ENCODE measurements at places on chromosomes 12 and 14. TPM values are rescaled to one million over a fixed set of nuclear protein-coding genes. Genes with fewer than 3 reads are reported as not detected.

The ARHGAP9 gene
- total RNA-seq: 2.2 TPM

The C1S gene
- total RNA-seq: 137 TPM

The ASIC1 gene
- 14.3 TPM for total RNA-seq

The RCOR1 gene
- total RNA-seq: 13.1 TPM

The PIANP gene
- 0.52 TPM for total RNA-seq

The SERPINA5 gene
- 0.91 TPM for total RNA-seq

The B4GALNT3 gene
- not detected for total RNA-seq

The GYS2 gene
- not detected for total RNA-seq

The OVCH1 gene
- 0.08 TPM for total RNA-seq

The TESPA1 gene
- total RNA-seq: not detected
